ENCODE measurements at places on chromosomes 6 and 20.

DNA sequence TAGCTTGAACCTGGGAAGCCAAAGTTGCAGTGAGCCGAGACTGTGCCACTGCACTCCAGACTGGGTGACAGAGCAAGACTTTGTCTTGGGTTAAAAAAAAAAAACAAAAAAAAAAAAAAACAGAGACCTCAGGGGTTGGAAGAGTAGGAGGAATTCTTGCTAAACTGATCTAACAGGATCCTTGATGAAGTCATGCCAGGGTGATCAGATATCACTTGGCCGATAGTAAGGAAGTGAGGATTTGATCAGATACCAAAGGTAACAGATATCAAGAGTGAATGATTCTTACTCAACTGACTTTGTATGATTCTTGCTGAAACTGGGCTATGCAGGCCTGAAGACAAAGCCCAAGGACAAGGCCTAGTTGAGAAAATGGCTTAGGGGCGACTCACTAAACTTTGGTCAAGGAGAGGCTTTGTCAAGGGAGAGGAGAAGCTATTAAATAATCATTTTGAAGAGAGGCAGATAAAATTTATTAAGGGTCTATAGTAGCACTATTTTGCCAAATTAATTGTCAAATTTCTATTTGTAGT, 624.7 kb downstream of the UTRN start:
- no peaks in the 10 kb centered on the region for H3K36me3 ChIP-seq
- H3K4me3 ChIP-seq, result no peak overlapping the region
- no peak for DNase-seq
- no peaks in the 10 kb centered on the region for H3K4me1 ChIP-seq

DNA sequence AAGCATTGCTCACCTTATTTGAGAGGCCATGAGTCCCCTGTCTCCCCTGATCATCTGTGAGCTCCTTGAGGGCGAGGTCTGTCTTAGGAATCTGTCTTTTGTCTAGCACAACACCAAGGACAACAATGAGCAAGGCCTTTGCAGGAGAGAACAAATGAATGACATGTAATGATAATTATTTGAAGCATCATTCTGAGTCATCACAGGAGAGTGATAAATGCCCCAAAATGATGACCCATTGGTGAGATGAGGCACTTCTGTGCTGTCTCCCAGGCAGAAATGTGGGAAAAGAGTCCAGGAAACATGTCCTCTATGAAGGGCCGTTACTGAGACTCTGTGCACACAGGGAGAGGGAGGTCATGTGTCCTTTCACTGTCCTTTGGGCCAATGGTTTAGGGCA, 105.2 kb upstream of the LRFN2 start:
- H3K27ac ChIP-seq, result no peak overlapping the region
- peaks cover 24% of the 10 kb centered on the region for H3K4me1 ChIP-seq
- H3K36me3 ChIP-seq, result no peaks in the 10 kb centered on the region
- H3K4me3 ChIP-seq, result no peak overlapping the region
- H3K27me3 ChIP-seq, result no peaks in the 10 kb centered on the region

GRCh38 chr6:118755941-118756646, 104.7 kb upstream of the CEP85L start:
- no peak overlapping the region for H3K27ac ChIP-seq
- no peak overlapping the region for H3K4me3 ChIP-seq
- no peaks in the 10 kb centered on the region for H3K27me3 ChIP-seq
- H3K4me1 ChIP-seq, result no peaks in the 10 kb centered on the region
- H3K36me3 ChIP-seq, result no peaks in the 10 kb centered on the region

- no peak for DNase-seq
- no peak overlapping the region for H3K27ac ChIP-seq
- H3K4me3 ChIP-seq, result no peak overlapping the region
- no peaks in the 10 kb centered on the region for H3K27me3 ChIP-seq
These were observed 144.4 kb upstream of the GJE1 start for GRCh38 chr6:141988327-141988726.

- peaks cover 27% of the 10 kb centered on the region for H3K4me1 ChIP-seq
- H3K4me3 ChIP-seq, result no peak overlapping the region
- H3K27ac ChIP-seq, result peak overlapping the region; percentile 38
- DNase-seq, result peak; percentile 46
- peaks cover 13% of the 10 kb centered on the region for H3K36me3 ChIP-seq
- H3K27me3 ChIP-seq, result no peaks in the 10 kb centered on the region
These were observed 13.2 kb downstream of the RNF146 start for GRCh38 chr6:127279815-127280214.

- H3K27ac ChIP-seq, result no peak overlapping the region
- no peaks in the 10 kb centered on the region for H3K27me3 ChIP-seq
- H3K4me3 ChIP-seq, result no peak overlapping the region
- H3K4me1 ChIP-seq, result peaks cover 25% of the 10 kb centered on the region
These were observed 127.5 kb downstream of the RIN2 start for GRCh38 chr20:19885594-19885938.

GRCh38 chr20:11221046-11221445, 547.2 kb upstream of the JAG1 start:
- no peaks in the 10 kb centered on the region for H3K27me3 ChIP-seq
- H3K36me3 ChIP-seq, result no peaks in the 10 kb centered on the region
- H3K4me3 ChIP-seq, result no peak overlapping the region
- peaks cover 12% of the 10 kb centered on the region for H3K4me1 ChIP-seq

DNA sequence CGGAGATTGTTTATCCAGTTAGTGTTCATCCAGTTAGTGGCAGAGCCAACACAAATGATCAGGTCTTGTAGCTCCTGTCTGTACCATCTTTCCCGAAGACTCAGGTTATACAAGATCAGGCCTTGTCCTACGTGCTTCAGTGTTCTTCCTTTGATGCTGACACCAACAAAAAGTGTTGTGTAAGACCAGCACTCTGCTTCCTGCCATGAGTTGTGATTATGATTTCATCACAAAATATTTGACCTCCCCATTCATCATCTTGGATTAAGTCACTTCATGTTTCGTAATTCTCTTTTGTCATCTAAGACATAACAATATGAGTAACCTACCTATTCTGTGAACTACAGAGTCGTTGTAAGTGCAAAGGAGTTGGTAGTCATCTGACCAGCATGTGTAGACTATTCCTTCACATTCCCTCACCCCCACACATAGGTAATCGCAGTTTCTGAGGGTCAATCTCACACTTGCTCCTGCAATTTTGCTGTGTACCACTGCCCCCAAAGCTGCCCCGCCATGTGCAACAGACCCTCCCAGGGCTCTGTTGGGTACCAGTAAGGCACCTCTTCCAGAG, 135.6 kb upstream of the SLC22A23 start:
- no peak for DNase-seq
- no peak overlapping the region for H3K27ac ChIP-seq
- no peaks in the 10 kb centered on the region for H3K36me3 ChIP-seq
- no peak overlapping the region for H3K4me3 ChIP-seq
- H3K27me3 ChIP-seq, result no peaks in the 10 kb centered on the region

DNA sequence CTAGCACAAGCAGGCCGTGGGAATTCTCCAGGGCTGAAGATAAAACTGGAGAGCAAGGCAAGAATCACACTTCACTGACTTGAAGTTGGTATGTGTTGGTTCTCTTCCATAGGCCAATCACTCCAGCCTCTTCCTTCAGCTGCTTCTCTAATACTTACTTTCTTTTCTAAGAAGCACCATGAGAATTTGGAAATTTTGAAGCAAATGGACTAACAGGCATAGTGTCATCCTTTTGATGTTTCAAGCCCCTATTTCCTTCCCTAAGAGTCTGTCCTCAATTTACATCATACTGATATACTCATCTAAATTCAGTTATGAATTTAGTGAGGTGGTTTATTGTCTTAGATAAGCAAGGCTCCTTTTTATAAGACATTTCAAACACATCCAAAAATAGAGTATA, 24.0 kb downstream of the SLC26A8 start:
- H3K4me1 ChIP-seq, result no peaks in the 10 kb centered on the region
- H3K27me3 ChIP-seq, result no peaks in the 10 kb centered on the region
- H3K4me3 ChIP-seq, result no peak overlapping the region
- no peaks in the 10 kb centered on the region for H3K36me3 ChIP-seq
- no peak overlapping the region for H3K27ac ChIP-seq

DNA sequence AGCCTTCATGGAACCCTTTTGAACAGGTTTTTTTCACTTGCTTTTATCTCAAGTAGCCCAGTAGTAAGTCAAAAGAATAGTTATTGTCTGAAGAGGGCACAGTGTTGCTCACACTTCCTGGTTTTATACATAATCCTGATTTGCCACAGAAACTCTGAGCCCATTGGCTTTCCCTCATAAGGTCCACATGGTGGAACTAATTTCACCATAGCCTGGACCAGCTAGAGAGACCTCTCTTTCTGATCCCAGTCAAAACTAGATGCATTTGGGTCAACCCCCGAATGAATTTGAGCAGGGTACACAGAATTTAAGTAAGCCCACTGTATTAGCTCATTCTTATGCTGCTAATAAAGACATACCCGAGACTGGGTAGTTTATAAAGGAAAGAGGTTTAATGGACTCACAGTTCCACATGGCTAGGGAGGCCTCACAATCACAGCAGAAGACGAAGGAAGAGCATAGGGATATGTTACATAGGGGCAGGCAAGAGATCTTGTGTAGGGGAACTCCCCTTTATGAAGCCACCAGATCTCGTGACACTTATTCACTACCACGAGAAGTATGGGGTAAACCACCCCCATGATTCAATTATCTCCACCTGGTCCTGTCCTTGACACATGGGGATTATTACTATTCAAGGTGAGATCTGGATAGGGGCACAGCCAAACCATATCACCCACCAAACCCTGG, 6.2 kb downstream of the RWDD2A start:
- no peak for DNase-seq
- H3K36me3 ChIP-seq, result no peaks in the 10 kb centered on the region
- no peak overlapping the region for H3K4me3 ChIP-seq
- no peak overlapping the region for H3K27ac ChIP-seq

DNA sequence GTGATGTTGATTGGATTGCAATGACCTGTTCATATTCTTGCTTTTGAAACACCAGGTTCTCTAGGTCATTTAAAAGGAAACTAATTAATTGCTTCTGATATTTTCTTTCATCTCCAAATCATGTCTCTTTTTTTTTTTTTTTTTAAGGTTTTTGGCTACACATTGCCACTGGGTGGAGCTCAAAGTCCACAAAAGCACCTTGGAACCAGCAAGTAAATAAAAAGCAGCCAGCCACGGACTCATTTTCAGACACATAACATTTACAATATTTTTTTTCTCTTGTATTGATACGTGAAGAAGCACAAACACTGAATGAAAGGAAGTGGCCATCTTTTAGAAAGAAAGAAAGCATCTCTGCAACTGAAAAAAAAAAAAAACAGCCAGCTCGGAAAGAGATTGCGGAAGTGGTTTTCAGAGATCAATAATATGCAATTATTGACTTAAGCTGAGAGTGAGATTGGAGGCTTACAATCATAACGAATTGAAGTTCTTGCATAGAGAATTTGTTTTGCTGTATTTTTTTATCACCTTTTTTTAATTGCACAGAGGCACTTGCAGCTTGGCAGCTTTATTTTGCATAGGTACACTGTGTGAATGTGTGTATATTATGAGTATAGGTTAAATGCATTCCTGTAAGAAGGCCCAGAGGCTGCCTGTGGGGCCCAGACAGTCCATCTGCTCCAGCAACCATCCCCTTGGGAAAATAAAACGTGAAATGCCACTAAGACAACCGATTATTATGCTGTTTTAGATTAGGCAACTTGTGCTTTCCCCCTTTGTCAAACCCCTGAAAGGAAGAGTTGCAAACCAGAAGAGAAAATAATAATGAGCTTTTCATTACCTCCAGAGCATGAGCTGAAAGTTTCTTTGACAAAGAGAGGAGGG, 28.2 kb downstream of the CGA start:
- H3K27ac ChIP-seq, result no peak overlapping the region
- no peaks in the 10 kb centered on the region for H3K36me3 ChIP-seq
- H3K27me3 ChIP-seq, result no peaks in the 10 kb centered on the region
- peak overlapping the region; percentile 56 for H3K4me3 ChIP-seq
- H3K4me1 ChIP-seq, result peaks cover 7% of the 10 kb centered on the region
- peak; percentile 86 for DNase-seq

- no peak overlapping the region for H3K4me3 ChIP-seq
- DNase-seq, result peak; percentile 43
- H3K36me3 ChIP-seq, result no peaks in the 10 kb centered on the region
- no peaks in the 10 kb centered on the region for H3K27me3 ChIP-seq
- H3K27ac ChIP-seq, result no peak overlapping the region
- H3K4me1 ChIP-seq, result peaks cover 5% of the 10 kb centered on the region
These were observed 566.6 kb upstream of the CITED2 start for GRCh38 chr6:139940741-139941729.

GRCh38 chr6:56956491-56956890, 1.6 kb downstream of the BEND6 start:
- DNase-seq, result no peak
- no peak overlapping the region for H3K27ac ChIP-seq
- no peaks in the 10 kb centered on the region for H3K27me3 ChIP-seq
- H3K4me1 ChIP-seq, result peaks cover 18% of the 10 kb centered on the region
- H3K36me3 ChIP-seq, result no peaks in the 10 kb centered on the region
- no peak overlapping the region for H3K4me3 ChIP-seq

DNA sequence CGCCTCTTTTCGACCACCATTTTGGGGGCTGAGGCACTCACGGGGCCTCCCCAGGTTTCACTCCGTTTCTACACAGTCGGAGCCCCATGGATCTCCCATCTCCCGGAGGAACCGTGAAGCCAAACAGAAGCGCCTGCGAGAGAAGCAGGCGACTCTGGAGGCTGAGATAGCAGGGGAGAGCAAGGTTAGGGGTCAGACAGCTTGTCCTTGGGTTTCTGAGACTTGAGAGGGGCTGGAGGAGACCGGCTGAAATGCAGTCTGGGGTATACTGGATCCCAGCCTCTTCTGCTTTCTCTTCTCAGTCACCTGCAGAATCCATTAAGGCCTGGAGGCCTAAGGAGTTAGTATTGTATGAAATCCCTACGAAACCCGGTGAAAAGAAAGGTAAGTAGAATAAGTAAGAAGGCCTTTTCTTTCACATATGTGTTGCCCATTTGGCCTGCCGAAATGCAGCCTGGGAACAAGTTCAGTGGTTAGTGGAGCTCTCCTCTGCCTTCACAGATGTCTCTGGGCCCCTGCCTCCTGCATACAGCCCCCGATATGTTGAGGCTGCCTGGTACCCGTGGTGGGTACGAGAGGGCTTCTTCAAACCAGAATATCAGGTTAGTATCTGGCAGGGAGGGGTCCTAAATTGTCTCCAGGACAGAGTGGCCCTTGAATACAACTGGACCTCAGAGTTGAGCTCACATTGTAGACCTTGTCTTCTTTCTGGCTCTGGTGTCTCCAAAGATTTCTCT, 984 bp downstream of the VARS2 start:
- DNase-seq, result peak; percentile 64
- peaks cover 22% of the 10 kb centered on the region for H3K4me1 ChIP-seq
- H3K36me3 ChIP-seq, result peaks cover 16% of the 10 kb centered on the region
- H3K27me3 ChIP-seq, result no peaks in the 10 kb centered on the region

DNA sequence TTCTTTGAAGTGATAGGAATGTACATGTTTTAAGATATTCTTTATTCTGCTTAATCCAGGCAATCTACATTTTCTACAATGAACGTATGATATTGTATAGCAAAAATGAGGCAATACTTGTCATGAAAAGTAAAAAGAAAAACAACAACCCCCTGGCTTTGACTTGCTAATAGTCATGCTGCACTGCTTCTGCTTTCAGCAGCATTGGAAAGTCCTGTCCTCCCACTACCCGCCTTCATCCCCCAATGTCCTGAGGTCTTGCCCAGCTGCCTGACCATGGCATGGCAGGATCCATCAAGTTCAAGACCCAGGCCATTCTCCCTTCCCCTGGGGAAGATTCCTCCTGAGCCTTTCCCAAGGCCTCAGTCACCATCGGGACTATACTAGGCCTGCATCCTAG, 156.5 kb downstream of the SH3BGRL2 start:
- no peak for DNase-seq
- no peak overlapping the region for H3K4me3 ChIP-seq
- H3K27me3 ChIP-seq, result no peaks in the 10 kb centered on the region
- H3K27ac ChIP-seq, result no peak overlapping the region

GRCh38 chr6:86937219-86938079, at the start of gene HTR1E:
Gene HTR1E, plus strand, starts transcription at chr6:86937528. Its CDS starts 77,807 bp downstream, at chr6:87015335.
- no peaks in the 10 kb centered on the region for H3K4me1 ChIP-seq
- no peaks in the 10 kb centered on the region for H3K27me3 ChIP-seq
- peak; percentile 69 for DNase-seq
- no peak within 1 kb of the TSS for H3K4me3 ChIP-seq
- no peaks in the 10 kb centered on the region for H3K36me3 ChIP-seq
- no peak within 1 kb of the TSS for H3K27ac ChIP-seq

Data from Karpas-422 (cell line).